Head of caudate nucleus (tissue), 42 donors: ENCODE measurements at places on chromosomes 4 and X.

- no peak for DNase-seq
Measured at GRCh38 chr4:6824071-6824470, 41.5 kb downstream of the KIAA0232 start.

GRCh38 chr4:109214622-109215301 lies 87.7 kb downstream of the COL25A1 start:
- DNase-seq, result no peak

GRCh38 chr4:79184476-79184875 lies 141.4 kb downstream of the NAA11 start:
- no peak for DNase-seq

DNA sequence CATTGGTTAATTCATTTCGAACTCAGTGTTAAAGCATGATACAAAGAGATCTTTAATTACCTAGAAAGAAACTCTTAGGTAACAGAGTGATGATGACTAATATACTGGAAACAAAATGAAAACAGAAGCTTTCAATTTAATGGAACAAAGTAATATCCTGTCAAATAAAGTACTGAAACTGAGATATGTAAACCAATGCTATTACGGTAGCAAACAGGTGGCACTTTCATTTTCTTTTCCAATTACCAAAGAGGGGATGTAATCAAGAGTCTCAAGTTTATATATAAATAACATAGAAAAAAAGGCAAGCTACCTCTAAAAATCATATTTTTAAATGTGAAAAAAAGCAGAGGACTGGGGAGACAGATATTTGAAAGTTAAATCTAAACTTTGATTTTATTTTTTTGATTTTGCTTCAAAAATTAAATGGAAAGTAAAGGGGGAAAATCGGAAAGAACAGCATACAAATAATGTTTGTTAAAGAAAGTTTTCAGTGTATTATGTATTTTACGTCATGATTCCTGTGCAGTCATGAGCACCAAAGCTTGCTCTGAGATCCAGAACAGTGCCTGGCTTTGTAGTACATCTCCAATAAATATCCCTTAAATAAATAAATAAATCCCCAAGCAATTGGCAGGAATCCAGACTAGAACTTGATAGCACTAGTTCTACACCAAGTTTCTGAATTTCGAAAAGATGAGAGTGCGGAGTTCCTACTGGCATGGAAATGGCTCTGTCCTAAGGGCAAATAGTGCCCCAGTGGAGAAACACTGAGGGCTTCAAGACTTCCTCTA lies 25.0 kb upstream of the RAPGEF2 start:
- no peak for DNase-seq
